ENCODE measurements at places on chromosomes 3 and 15. TPM values are rescaled to one million over a fixed set of nuclear protein-coding genes. Genes with fewer than 3 reads are reported as not detected.

DNA sequence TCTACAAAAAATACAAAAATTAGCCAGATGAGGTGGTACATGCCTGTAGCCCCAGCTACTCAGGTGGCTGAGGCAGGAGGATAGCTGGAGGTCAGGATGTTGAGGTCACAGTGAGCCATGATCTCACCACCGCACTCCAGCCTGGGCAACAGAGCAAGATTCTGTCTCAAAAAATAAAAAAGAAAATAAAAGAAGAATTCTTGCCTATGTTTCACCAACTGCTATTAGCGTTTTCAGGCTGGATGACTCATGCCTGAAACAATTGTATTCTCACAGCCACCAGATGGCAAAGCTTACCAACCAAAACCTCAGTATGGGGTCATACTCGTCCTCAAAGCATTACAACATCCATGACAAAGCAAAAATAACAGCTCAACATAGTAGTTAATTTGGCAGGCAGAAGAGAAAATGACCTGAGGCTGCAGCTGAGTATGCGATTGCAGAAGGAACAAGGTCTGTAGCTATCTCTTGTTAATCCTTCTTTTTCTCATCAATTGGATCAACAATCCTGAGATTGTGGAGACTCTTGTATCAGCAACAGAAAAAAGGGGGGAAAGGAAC lies 52.2 kb downstream of the TP53BP1 start:
- H3K27ac ChIP-seq, result no peak overlapping the region
- H3K27me3 ChIP-seq, result no peaks in the 10 kb centered on the region
- no peaks in the 10 kb centered on the region for H3K4me1 ChIP-seq
- no peak overlapping the region for H3K4me3 ChIP-seq
- H3K36me3 ChIP-seq, result no peaks in the 10 kb centered on the region

- H3K4me1 ChIP-seq, result no peaks in the 10 kb centered on the region
- no peak overlapping the region for H3K4me3 ChIP-seq
- H3K27ac ChIP-seq, result no peak overlapping the region
- H3K36me3 ChIP-seq, result no peaks in the 10 kb centered on the region
- H3K27me3 ChIP-seq, result no peaks in the 10 kb centered on the region
- no peak for DNase-seq
Measured at GRCh38 chr3:3053974-3054373, 56.2 kb downstream of the IL5RA start.

- no peaks in the 10 kb centered on the region for H3K27me3 ChIP-seq
- peaks cover 5% of the 10 kb centered on the region for H3K4me1 ChIP-seq
- H3K4me3 ChIP-seq, result no peak overlapping the region
- H3K36me3 ChIP-seq, result no peaks in the 10 kb centered on the region
Measured at GRCh38 chr3:123880998-123881561, 3.1 kb downstream of the MYLK start.

- peak within 1 kb of the TSS; percentile 35 for H3K27ac ChIP-seq
- peak within 1 kb of the TSS; percentile 21 for H3K4me3 ChIP-seq
- H3K4me1 ChIP-seq, result peaks cover 8% of the 10 kb centered on the region
- peaks cover 2% of the 10 kb centered on the region for H3K27me3 ChIP-seq
Measured at GRCh38 chr3:2098398-2099027, at the start of gene CNTN4. Gene CNTN4, plus strand, starts transcription at chr3:2098866.

DNA sequence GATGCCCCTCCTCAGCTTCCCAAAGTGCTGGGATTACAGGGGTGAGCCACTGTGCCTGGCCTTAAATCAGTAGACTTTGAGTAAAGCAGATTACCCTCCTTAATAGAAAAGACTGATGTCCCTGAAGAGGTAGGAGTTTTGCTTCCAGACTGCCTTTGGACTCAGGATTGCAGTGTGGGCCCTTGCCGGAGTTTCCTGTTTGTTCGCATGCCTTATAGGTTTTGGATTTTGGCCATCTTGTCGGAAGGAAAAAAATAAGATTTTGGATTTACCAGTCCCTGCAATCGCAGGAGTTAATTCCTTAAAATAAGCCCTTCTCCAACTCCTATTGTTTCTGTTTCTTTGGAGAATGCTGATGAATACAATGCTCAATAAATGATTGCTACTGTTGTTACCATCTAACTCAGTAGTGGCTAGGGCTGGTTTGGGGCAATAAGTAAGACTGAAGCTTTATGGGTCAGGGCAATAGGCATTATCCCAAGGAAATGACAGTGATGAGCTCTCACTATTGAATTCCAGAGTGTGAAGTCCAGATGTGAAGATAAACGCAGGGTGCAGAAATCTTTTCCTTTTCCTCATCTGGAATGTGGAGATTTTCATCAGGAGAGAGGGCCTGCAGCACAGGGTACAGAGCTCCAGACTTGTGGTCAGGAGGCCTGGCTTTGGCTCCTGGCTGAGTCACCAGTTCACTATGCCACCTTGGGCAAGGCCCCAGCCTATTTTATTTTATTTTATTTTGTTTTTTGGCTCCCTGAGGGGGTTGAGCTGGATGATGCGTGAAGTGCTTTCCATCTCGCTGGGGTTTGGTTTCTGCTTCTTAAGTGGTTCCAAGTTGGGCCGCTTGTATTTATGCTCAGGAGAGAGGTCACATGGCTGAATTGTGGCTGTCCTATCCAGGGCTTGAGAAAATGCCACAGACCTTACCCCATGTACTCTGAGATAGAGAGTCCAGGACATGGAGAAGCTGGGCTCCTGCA lies 25.3 kb downstream of the FOXL2 start:
- no peaks in the 10 kb centered on the region for H3K36me3 ChIP-seq
- no peak overlapping the region for H3K4me3 ChIP-seq
- H3K27me3 ChIP-seq, result no peaks in the 10 kb centered on the region
- H3K4me1 ChIP-seq, result no peaks in the 10 kb centered on the region
- H3K27ac ChIP-seq, result no peak overlapping the region
- DNase-seq, result no peak

GRCh38 chr15:56739474-56739873 lies 6.2 kb upstream of the ZNF280D start:
- no peak overlapping the region for H3K4me3 ChIP-seq
- H3K27ac ChIP-seq, result no peak overlapping the region
- no peaks in the 10 kb centered on the region for H3K36me3 ChIP-seq
- no peaks in the 10 kb centered on the region for H3K4me1 ChIP-seq
- H3K27me3 ChIP-seq, result no peaks in the 10 kb centered on the region

DNA sequence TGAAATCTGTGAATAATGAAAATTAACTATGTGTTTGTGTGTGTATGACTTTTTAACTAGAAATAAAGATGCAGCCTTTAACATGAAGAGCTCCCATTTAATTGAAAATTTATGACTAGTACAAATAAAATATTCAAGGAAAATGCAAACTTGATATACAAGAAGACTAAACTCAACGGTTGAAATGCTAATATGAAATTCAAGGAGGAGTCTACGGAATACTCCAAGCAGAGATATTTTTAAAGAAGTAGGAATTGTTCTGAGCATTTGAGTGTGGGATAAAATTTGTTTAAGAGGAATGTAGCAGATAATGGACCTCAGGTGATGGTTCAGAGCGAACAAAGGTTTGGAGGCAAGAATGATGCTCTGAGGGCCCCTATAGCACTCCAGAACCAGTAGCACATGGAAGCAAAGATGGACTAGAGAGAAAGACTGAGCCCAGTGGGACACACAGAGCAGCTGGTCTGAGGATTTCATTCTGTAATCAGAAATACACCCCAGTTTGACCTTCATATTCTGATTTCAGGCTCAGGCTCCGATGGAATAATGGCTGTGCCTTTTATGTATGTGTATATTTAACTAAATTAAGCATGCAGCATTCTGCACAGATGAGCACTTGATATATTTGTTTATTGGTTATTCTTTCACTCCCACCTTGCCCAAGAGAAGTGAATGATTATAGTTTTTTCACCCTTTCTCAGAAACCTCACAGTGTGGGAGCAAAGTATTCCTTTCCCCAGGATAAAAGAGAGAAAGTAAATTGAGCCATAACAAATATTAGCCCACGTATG lies 227.1 kb downstream of the ZPLD1 start:
- no peak overlapping the region for H3K4me3 ChIP-seq
- no peak overlapping the region for H3K27ac ChIP-seq
- DNase-seq, result no peak

- no peaks in the 10 kb centered on the region for H3K36me3 ChIP-seq
- no peaks in the 10 kb centered on the region for H3K27me3 ChIP-seq
- H3K4me3 ChIP-seq, result no peak overlapping the region
- H3K4me1 ChIP-seq, result no peaks in the 10 kb centered on the region
- DNase-seq, result no peak
Measured at GRCh38 chr3:103515116-103515515, 1080.3 kb downstream of the ZPLD1 start.

DNA sequence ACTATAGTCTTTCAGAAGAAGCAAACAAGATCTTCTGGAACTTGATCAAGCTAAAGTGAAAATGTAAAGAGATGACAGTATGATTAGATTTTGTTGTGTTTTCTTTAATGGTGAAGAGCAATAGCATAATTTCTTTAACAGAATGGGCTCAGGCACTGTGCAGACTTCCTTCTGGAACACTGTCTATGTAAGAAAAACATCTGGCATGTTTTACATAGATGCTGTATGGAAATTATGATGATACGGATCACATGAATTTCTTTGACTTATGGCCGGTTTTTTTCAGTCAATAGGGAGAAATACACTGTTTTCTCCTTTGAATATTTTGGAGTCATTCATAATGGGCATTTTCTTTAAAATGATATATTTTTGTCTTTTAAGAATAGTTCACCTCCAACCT lies 42.6 kb downstream of the PHLDB2 start:
- DNase-seq, result no peak
- no peak overlapping the region for H3K4me3 ChIP-seq
- H3K27ac ChIP-seq, result no peak overlapping the region
- peaks cover 7% of the 10 kb centered on the region for H3K4me1 ChIP-seq

DNA sequence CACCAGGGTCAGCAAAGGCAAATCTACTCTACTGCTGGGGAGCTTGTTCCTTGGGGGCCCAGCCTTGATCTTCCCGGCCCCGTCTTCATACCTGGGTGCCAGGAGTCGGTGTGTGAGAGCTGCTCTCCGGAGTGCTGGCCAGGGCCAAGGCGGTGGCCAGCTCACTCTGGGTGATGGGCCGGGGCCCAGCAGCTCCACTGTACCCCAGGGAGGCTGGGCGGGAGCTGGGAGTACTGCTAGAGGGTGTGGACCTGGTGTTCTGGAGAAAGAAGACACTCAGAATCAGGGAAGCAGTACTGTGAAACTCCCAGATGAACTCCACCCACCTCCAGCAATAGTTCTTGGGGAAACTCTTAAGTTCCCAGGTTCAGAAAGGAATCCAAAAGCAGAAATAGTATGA lies 11.9 kb downstream of the UBL7 start:
- DNase-seq, result no peak
- peaks cover 27% of the 10 kb centered on the region for H3K4me1 ChIP-seq
- H3K4me3 ChIP-seq, result no peak overlapping the region
- peaks cover 50% of the 10 kb centered on the region for H3K36me3 ChIP-seq

- no peak overlapping the region for H3K27ac ChIP-seq
- H3K4me1 ChIP-seq, result no peaks in the 10 kb centered on the region
- DNase-seq, result no peak
- no peaks in the 10 kb centered on the region for H3K27me3 ChIP-seq
- H3K4me3 ChIP-seq, result no peak overlapping the region
Measured at GRCh38 chr3:167662919-167663400, 9.2 kb upstream of the WDR49 start.

DNA sequence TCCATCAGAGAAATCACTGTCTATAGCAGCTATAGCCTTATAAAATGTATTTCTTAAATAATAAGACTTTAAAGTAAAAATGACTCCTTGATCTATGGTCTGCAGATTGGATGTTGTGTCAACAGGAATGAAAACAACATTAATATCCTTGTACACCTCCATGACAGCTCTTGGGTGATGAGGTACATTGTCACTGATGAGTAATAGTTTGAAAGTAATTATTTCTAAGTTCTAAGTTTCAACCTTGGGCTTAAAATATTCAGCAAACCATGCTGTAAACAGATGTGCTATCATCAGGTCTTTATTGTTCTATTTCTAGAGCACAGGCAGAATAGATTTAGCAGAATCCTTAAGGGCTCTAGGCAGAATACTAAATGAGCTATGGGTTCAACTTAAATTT lies 568.2 kb upstream of the BCHE start:
- no peaks in the 10 kb centered on the region for H3K27me3 ChIP-seq
- no peak overlapping the region for H3K27ac ChIP-seq
- H3K36me3 ChIP-seq, result no peaks in the 10 kb centered on the region

DNA sequence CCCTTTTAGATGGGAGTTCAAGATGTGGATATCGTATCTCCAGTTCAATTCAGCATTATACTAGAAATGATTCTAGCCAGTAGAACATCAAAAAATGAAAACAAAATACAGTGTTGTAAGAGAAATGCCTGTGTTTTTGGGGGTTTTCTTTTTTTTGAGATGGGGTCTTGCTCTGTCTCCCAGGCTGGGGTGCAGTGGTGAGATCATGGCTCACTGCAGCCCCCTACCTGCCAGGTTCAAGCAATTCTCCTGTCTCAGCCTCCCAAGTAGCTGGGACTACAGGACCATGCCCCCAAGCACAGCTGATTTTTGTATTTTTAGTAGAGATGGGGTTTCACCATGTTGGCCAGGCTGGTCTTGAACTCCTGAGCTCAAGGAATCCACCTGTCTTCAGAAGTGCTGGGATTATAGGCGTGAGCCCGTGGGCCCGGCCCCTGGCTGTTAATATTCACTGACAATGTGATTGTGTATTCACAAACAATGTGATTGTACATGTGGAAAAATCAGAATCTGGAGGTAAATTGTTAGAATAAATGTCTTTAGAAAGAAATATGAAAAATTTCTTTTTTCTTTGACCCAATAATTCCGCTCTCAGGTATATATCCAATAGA lies 59.0 kb downstream of the ARIH1 start:
- no peak for DNase-seq
- H3K4me1 ChIP-seq, result peaks cover 2% of the 10 kb centered on the region
- no peaks in the 10 kb centered on the region for H3K36me3 ChIP-seq
- no peak overlapping the region for H3K27ac ChIP-seq
- no peak overlapping the region for H3K4me3 ChIP-seq
- no peaks in the 10 kb centered on the region for H3K27me3 ChIP-seq

GHSR gene
- not detected for total RNA-seq

HYAL3 gene
- 1.9 TPM for total RNA-seq

ISLR2 gene
- not detected for total RNA-seq

DAPK2 gene
- 3.6 TPM for total RNA-seq
